ENCODE measurements at places on chromosomes 7 and 10. TPM values are rescaled to one million over a fixed set of nuclear protein-coding genes. Genes with fewer than 3 reads are reported as not detected.

The FXYD4 gene
- total RNA-seq, result not detected

The TMEM225B gene
- total RNA-seq, result 0.52 TPM

The PSPH gene
- total RNA-seq, result 47.9 TPM

The EPDR1 gene
- total RNA-seq, result 43.8 TPM

The PON3 gene
- 0.13 TPM for total RNA-seq

The BLNK gene
- total RNA-seq, result not detected

The MKX gene
- total RNA-seq, result not detected

The TLX1 gene
- total RNA-seq, result not detected

The PPIF gene
- total RNA-seq, result 26.1 TPM

The HHEX gene
- 9.2 TPM for total RNA-seq

All from smooth muscle cell of the pulmonary artery (primary cell).